ENCODE measurements at places on chromosomes 13 and 19. TPM values are rescaled to one million over a fixed set of nuclear protein-coding genes. Genes with fewer than 3 reads are reported as not detected.
A peak's percentile ranks its signal among the peaks of the same experiment; 100 is the strongest.

DNA sequence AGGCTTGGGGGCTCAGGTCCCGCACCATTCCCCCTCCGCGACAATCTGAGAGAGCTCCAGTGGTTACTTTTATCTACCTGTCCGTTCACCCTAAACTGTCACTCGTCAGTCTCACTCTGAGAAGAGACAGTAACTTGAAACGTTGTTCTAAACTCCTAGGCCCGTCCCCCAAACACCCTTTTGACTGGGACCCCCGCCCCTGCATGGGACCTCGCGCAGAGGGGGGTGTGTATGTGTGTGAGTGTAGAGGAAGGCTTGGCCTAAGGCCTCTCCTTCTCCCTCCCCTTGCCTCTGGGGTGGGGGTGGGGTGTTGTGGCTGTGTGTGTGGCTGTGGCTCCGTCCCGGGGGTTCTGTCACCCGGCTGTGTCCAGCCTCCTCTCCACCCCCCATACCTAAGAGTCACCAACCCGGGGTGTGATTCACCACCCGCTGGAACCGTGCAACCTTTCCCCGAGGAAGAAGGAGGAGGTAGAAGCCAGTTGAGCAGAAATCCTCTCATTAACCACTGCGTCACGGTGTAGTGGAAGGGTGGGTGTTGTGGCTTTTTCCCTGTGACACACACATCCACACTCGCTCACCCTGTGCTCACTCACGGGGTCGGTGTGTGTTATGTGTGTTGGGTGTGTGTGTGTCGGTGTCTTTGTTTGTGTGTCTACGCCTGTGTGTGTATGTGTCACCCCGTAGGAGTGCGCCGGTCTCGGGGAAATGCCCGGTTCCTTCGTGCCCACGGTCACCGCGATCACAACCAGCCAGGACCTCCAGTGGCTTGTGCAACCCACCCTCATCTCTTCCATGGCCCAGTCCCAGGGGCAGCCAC lies 2.4 kb downstream of the FOSB start:
- DNase-seq: no peak

DNA sequence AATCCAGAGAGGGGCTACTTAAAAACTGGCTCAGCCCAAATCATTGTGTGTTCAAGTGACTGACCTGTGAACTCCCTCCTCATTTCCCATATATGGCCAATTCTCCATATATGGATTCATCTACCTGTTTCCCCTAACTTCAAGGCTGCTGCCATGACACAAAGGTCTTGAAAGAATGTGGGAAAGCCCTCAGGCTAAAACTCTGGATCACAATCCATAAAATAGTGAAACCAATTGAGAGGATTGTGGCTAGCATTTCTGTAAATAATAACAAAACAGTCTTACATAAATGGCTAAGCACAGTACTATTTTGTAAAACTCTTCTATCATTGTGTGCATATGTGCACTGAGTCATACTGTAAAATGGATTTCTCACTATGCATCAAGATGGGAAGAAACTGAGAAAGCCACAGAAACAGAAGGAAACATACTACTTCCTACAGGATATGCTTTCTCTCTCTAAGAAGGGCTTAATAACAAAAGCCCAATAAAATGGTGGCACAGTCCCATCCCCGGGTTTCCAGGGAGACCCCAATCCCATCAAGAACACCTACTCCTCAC lies 80.5 kb downstream of the FOXO1 start:
- no peak for DNase-seq

DNA sequence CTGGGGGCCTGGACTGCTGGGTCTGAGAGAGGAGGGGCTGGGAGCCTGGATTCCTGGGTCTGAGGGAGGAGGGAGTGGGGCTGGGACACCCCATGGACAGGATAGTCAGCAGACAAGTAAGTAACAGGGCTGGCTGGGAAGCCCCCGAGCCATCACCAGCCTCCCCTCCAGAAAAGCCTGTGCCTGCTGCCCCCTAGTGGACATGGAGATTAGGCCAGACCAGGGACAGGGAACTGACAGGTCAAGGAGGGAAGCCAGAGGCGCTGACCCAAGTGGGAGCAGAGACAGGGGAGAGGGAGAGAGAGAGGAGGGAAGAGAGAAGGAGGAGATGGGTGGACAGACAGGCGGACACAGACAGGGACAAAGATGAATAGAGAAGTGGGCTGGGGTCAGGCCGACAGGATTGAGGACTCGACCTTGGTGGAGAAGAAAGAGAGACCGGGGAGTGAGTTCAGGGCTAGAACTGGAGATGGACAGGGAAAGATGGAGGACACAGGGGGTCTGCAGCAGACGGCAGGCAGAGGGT lies 6.7 kb upstream of the ERFL start:
- DNase-seq: peak; percentile 73

GRCh38 chr13:34364633-34365032 lies 546.7 kb downstream of the RFC3 start:
- no peak for DNase-seq

DNA sequence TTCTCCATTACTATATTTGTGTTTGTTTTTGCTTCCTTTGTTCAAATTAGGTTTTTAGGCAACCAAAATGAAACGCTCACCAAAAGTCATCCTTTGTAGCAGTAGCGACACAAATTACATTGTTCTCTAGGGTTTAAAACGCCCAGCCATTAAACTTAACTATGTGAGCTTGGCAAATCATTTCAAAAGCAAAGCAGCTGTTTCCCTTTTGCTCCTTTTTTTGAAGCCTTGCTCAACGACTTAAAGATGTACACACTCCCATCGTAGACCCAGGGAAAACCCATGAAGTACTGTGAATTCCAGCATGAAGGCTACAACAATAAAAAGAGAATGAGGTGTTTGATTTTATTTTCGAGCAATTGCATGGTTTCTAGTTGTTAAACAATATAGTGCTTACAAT lies 106.7 kb downstream of the RAP2A start:
- DNase-seq: no peak

- no peak for DNase-seq
Observed at GRCh38 chr13:69092615-69093322, 1014.9 kb upstream of the ATXN8OS start.

GRCh38 chr13:40375489-40376171 lies 290.8 kb downstream of the FOXO1 start:
- DNase-seq: no peak

- no peak for DNase-seq
Observed at GRCh38 chr13:33227927-33228647, 57.5 kb downstream of the STARD13 start.

Gene SPRED3
- 2.6 TPM for total RNA-seq

Gene PODNL1
- 12.6 TPM for total RNA-seq

- DNase-seq: peak; percentile 56
Observed at GRCh38 chr13:36919171-36919832, 736 bp downstream of the SMAD9 start.

GRCh38 chr19:5934069-5934401 lies 20.0 kb downstream of the CAPS start:
- DNase-seq: no peak

DNA sequence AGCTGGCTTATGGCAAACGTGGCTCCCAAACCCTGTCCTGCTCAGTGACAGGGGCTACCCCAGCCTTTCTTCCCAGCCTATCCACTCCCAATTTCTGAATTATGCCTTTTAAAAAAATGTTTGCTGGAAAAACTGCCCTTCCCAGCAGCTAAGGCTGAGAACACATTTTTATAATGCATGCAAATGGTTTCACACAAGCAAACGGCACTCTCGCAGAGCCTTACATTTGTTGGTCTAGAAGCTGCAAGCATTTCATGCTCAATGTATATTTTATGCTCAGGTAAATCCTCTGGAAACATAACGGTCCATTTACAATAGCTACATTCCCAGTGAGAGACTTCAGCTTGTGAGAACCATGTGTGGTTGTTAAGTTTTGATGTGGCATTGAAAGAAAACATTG lies 61.4 kb downstream of the SLC7A1 start:
- no peak for DNase-seq

DNA sequence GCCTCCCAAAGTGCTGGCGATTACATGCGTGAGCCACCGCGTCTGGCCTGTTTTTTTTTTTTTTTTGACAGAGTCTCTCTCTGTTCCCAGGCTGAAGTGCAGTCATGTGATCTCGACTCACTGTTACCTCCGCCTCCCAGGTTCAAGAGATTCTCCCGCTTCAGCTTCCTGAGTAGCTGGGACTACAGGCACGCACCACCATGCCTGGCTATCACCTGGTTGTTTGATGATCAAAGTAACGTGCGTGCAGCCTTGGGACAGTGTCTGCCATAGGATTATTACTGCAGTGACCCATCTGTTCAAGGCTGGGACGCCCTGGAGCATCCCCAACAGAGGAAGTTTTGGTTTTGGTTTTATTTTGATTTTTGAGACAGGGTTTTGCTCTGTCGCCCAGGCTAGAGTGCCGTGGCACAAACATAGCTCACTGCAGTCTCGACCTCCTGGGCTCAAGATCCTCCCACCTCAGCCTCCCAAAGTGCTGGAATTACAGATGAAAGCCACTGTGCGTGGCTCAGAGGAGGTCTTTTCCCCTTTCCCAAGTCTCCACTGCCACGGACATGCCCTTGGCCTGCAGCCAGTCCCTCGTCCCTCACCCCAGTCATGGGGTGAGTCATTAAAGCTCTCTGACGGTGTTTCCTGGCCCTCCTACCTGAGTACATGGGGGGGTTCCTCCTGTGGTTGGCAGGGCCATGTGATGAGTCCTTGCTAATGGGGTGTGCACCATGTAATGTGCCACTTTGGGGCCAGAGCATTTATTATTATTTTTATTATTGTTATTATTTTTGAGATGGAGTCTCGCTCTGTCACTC lies 65.6 kb downstream of the IER2 start:
- no peak for DNase-seq

GRCh38 chr13:105552078-105552477 lies 983.4 kb downstream of the EFNB2 start:
- DNase-seq: no peak

Gene HSD11B1L
- total RNA-seq: 18.8 TPM

DNA sequence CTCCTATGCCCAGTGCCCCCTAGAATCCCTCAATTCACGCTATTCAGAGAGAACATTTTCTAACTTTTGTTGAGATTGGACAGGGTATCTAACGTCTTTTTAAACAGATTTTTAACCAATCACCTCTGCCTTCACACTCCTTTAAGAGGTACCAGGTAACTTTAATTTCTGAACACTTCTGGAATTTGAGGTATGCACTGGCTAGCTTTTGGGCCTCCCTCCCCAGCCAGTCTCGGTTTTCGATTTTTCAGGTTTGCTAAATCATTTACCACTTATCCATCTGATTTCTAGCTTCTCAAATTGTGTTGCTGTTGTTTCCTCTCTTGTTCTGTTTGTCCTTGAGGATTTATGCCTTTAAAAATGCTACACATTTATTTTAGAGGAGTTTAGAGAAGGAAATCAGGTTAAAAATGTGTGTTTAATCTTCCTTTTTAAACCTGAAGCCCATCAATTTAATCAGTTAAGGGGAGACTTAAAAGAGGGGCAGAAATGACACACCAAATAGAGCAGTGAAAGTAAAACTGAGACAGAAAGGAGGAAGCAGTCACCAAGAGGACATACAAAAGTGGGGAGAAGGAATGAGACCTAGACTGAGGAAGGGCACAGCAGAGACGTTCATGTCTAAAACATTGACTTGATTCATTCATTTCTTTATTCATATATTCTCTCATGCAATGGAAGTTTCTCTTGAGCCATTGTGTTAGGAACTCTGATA lies 139.6 kb upstream of the HTR2A start:
- no peak for DNase-seq
